Osteoblast (primary cell): ENCODE measurements at places on chromosomes 2 and 18.

DNA sequence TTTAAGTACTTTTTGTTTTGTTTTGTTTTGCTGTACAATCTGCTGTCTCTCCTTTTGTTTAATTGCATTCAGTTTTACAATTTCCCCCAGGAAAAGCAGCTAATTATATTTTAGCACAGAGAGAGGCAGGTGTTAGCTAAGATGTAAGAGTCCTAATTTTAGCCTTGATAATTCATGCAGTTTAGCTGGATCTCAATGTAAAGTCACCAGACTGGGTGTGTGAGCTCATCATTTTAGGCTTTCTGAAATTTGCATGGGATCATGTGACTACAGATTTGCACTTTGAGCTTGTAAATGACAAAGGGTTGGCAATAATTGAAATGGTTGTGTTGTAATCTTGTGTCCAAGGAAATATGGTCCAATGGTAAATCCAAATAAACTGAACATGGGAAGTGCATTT, 68.5 kb downstream of the ETAA1 start:
- H3K27ac ChIP-seq, result no peak overlapping the region
- H3K4me1 ChIP-seq, result no peaks in the 10 kb centered on the region
- H3K4me3 ChIP-seq, result no peak overlapping the region
- no peaks in the 10 kb centered on the region for H3K27me3 ChIP-seq
- DNase-seq, result no peak

GRCh38 chr2:174599310-174599921, 1.8 kb upstream of the WIPF1 start:
- DNase-seq, result no peak
- no peaks in the 10 kb centered on the region for H3K27me3 ChIP-seq
- no peak overlapping the region for H3K27ac ChIP-seq
- peaks cover 47% of the 10 kb centered on the region for H3K4me1 ChIP-seq
- no peak overlapping the region for H3K4me3 ChIP-seq

GRCh38 chr2:138676619-138677021, 103.6 kb downstream of the NXPH2 start:
- H3K4me1 ChIP-seq, result no peaks in the 10 kb centered on the region

DNA sequence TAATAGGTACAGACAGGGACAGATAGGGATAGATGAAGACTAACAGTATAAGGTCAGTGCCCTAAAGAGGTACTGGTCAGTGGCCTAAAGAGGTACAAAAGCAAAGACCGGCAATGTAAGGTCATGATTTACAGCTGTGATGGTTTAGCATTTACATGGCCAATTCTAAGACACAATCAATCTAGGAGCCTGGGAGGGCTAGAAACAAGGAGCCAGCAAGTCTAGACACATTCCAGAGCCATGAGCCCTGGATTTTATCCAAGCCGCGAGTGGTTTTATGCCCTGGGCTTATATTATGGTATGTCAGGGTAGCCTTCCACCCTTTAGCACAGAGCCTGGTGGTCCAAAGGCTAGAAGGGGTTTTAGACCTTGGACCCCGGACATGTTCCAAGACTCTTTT, 124.2 kb downstream of the CBLN2 start:
- H3K27me3 ChIP-seq, result no peaks in the 10 kb centered on the region
- DNase-seq, result no peak
- H3K4me3 ChIP-seq, result no peak overlapping the region
- no peaks in the 10 kb centered on the region for H3K4me1 ChIP-seq

GRCh38 chr2:51201295-51201694, 169.4 kb upstream of the NRXN1 start:
- no peak overlapping the region for H3K27ac ChIP-seq
- no peak for DNase-seq
- H3K27me3 ChIP-seq, result no peaks in the 10 kb centered on the region
- H3K4me3 ChIP-seq, result no peak overlapping the region
- H3K4me1 ChIP-seq, result no peaks in the 10 kb centered on the region
- no peaks in the 10 kb centered on the region for H3K36me3 ChIP-seq

DNA sequence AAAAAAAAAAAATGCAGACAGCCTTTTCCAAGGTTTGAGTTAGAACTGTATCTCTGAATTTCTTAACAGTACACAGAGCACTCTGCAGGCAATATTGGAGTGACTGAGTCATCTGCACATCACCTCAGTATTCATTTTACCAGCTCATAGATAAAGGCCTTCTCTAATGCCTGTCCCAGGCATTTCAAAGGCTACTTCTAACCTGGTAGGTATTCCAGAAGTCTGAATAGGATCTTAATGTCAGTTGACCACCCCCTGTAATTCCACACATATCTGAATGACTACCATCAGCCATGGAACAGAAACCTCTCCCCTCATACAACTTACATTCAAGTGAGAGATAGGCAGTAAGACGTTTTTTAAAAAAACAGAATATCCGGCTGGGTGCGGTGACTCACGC, 9.0 kb downstream of the METTL21A start:
- H3K4me3 ChIP-seq, result no peak overlapping the region
- DNase-seq, result peak; percentile 66
- no peaks in the 10 kb centered on the region for H3K27me3 ChIP-seq
- H3K4me1 ChIP-seq, result peaks cover 18% of the 10 kb centered on the region

DNA sequence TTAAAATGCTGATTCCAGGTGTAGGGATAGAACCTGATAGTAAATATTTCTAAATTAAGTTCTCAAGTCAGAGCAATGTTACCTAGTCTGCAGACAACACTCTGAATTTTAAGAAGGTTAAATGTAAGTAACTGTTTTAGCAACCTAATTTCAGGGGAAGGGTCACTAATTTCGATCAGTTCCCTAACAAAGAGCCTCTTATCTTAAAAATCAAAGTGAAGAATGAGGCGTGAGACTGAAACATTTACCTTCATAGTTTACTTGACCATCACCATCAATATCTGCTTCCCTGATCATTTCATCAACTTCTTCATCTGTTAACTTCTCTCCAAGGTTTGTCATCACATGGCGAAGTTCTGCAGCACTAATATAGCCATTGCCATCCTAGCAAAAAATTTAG, 6.4 kb upstream of the STPG4 start:
- H3K27me3 ChIP-seq, result no peaks in the 10 kb centered on the region
- no peak overlapping the region for H3K27ac ChIP-seq
- peaks cover 72% of the 10 kb centered on the region for H3K36me3 ChIP-seq
- no peak for DNase-seq
- H3K4me1 ChIP-seq, result peaks cover 11% of the 10 kb centered on the region

GRCh38 chr2:112065966-112066365, 10.9 kb downstream of the TMEM87B start:
- no peaks in the 10 kb centered on the region for H3K27me3 ChIP-seq
- peaks cover 64% of the 10 kb centered on the region for H3K36me3 ChIP-seq
- H3K4me3 ChIP-seq, result no peak overlapping the region
- peak overlapping the region; percentile 29 for H3K27ac ChIP-seq
- DNase-seq, result peak; percentile 31

GRCh38 chr2:112242384-112242783, 12.5 kb downstream of the ZC3H8 start:
- H3K36me3 ChIP-seq, result peaks cover under 1% of the 10 kb centered on the region
- DNase-seq, result no peak
- no peaks in the 10 kb centered on the region for H3K27me3 ChIP-seq
- H3K27ac ChIP-seq, result no peak overlapping the region
- H3K4me3 ChIP-seq, result no peak overlapping the region
- H3K4me1 ChIP-seq, result no peaks in the 10 kb centered on the region

DNA sequence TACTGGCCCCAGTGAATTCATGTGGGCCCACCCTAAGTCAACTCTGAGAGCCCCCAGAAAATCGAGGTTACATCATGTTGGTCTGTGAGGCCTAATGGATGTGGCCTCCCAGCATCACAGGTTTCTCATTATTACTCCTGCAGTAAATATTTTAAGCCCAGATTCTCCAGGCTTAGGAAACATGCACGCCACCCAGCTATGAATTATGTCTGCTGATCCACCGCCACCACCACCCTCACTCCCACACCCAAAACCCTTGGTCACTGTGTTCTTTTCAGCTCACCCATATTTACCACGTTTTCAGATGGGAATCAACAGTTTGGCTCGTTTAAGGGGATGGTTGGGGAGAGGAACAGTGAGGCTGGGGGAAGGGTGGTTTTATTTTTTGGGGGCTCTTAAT, 128.6 kb downstream of the NCK2 start:
- peaks cover 15% of the 10 kb centered on the region for H3K4me1 ChIP-seq
- DNase-seq, result no peak
- H3K27ac ChIP-seq, result no peak overlapping the region

DNA sequence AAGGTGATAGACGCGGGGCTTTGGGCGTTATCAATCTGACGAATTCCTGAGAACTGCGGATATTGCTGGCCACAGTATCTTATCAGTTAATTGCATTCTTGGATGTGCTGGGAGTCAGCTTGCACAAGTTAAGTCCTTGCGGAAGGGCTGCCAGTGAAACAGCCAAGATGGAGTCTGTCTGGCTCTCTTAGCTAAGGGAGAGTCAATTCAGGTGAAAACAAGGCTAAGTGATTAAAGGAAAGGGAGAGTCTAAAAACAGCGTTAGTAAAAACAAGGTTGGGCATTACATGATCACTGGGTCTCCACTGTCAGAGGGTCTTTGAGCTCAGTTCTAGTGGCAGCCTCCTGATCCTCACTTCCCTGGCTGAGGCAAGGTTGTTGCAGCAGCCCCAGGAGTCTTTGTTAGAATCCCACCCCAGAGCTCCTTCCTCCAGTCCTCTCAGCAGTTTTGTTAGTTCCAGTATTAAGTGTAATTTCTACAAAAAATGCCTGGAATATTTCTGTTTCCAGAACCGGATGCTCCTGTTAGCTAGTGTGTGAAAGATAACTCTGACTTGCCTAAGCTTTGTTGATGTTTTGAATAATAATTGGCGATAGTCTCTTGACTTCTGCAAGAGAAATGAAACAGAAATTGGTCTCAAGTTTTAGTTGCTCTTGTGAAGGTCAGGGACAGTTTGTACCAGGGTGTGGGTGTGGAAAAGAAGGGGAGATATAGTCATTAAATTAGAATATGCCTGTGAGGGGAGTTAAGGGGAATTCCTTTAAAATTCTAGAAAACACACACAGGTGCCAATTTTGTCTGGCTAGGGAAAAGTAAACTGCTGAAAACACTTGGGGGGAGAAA, 10.6 kb downstream of the CFLAR start:
- peak overlapping the region; percentile 96 for H3K27ac ChIP-seq
- peaks cover 4% of the 10 kb centered on the region for H3K36me3 ChIP-seq
- no peaks in the 10 kb centered on the region for H3K27me3 ChIP-seq
- H3K4me1 ChIP-seq, result peaks cover 83% of the 10 kb centered on the region
- H3K4me3 ChIP-seq, result peak overlapping the region; percentile 30

GRCh38 chr2:15241201-15241600, 319.9 kb downstream of the NBAS start:
- H3K4me3 ChIP-seq, result no peak overlapping the region
- H3K36me3 ChIP-seq, result no peaks in the 10 kb centered on the region
- no peak for DNase-seq
- H3K27me3 ChIP-seq, result no peaks in the 10 kb centered on the region
- H3K4me1 ChIP-seq, result no peaks in the 10 kb centered on the region

DNA sequence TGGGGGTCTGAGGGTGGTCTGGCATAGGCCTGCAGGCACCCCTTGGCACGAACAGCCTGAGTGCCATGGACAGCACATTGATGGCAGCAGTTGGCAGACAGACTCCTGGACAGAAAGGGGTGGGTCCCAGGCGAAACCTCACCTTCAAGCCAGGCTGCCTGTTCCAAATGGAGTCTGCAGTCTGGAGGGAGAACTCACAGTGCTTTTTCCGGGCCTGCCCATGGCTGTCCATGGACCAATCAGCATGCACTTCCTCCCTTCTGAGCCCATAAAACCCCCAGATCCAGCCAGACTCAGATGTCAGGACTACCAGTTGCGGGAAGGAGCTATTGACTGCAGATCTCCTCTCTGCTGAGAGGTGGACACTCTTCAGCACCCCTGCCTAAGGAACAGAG, 694.6 kb upstream of the ACVR2A start:
- no peaks in the 10 kb centered on the region for H3K4me1 ChIP-seq
- DNase-seq, result no peak
- H3K36me3 ChIP-seq, result no peaks in the 10 kb centered on the region
- no peak overlapping the region for H3K27ac ChIP-seq
- H3K4me3 ChIP-seq, result no peak overlapping the region
